Stimulated activated CD4-positive, alpha-beta T cell treated with anti-CD3 and anti-CD28 coated beads, Interleukin-1b, Interleukin-23, amount 100 ng/mL, for 24 hours (primary cell): ENCODE measurements at places on chromosomes 16 and 17.

DNA sequence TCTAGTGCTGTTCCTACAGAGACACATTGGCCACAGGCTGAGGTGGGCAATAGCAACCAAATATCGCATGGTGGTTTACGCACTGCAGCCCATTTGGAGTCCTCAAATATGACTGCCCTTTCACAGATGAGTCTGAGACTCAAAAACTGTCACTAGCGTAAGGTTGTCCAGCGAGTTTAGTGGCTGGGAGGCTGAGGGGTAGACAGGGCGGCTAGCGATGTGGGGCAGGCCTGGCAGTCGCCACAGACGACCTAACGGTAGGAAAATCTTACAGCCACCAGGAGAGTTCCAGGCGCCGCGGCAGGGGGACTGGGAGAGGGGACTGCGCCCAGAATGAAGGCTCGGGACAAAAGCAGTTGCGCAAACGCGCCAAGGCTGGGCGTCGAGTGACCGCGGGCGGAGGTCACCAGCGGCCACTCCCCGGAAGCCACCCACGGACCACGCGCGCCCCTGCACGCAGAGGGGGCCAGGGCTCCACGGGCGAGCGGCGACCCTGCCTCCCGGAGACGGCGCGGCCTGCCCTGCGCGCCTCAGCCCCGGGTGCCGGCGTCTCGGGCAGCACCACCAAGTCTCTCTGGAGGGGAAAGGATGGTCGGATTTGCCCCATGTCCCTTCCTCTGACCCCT is 699 bp upstream of the MAP1LC3B start:
- no peak for DNase-seq

DNA sequence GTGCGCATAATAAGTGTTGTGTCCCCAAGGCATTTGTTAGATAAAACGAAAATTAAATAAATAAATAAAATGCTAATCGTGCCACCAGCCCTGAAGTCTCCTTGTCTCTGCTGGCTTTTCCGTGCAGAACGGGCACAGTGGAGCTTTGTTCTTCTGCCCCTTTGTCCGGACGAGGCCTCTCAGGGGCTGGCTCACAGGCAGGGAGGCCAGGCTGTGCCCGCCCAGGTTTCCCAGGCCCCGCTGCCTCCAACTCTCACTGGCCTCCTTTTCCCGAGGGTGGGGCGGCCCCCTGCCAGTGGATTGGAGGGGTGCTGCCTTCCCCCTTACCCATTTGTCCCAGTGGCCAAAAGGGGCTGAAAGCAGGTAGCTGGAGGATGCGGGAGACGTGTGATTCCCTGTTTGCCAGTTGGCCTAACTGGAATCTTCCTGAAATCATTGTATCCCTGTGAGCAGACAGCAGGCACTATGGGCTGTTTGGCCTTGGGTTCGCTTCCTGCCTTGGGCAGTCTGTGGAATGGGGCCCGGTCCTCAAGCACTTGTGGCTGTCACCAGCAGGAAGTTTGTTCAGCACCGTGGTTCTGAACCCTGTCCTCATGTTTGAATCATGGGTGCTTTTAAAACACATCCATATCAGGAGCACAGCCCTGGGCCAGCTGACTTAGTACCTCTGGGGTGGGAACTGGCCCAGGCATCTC is 64.4 kb downstream of the KSR1 start:
- DNase-seq: no peak

DNA sequence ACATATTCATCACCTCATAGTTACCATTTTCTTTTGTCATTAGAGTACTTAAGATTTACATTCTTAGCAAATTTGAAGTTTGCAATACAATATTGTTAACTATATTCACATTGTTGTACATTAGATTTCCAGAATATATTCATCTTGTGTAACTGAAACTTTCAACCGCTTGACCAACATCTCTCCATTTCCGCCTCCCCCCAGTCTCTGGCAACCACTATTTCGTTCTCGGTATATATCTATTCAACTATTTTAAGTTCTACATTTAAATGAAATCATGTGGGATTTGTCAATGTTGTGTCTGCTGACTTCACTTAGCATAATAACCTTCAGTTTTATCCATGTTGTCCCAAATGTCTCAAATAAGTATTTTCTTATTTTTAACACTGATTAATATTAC is 274.5 kb upstream of the KIF2B start:
- no peak for DNase-seq

GRCh38 chr17:61926826-61927207 is 965 bp downstream of the INTS2 start:
- no peak for DNase-seq

GRCh38 chr17:44587339-44587738 is 30.1 kb downstream of the FZD2 start:
- no peak for DNase-seq

- no peak for DNase-seq
These were observed 11.8 kb upstream of the SULT1A1 start for GRCh38 chr16:28621481-28622155.
